ENCODE measurements at places on chromosomes 7 and 10. TPM values are rescaled to one million over a fixed set of nuclear protein-coding genes. Genes with fewer than 3 reads are reported as not detected.

The TAF5 gene
- total RNA-seq, result 2.4 TPM

The LRRC18 gene
- not detected for total RNA-seq

The CALHM3 gene
- total RNA-seq, result not detected

The HERPUD2 gene
- total RNA-seq, result 69.8 TPM

The DRGX gene
- total RNA-seq, result not detected

The HSPB1 gene
- total RNA-seq, result 3,584 TPM

The PRKG1 gene
- total RNA-seq, result 50.2 TPM

DNA sequence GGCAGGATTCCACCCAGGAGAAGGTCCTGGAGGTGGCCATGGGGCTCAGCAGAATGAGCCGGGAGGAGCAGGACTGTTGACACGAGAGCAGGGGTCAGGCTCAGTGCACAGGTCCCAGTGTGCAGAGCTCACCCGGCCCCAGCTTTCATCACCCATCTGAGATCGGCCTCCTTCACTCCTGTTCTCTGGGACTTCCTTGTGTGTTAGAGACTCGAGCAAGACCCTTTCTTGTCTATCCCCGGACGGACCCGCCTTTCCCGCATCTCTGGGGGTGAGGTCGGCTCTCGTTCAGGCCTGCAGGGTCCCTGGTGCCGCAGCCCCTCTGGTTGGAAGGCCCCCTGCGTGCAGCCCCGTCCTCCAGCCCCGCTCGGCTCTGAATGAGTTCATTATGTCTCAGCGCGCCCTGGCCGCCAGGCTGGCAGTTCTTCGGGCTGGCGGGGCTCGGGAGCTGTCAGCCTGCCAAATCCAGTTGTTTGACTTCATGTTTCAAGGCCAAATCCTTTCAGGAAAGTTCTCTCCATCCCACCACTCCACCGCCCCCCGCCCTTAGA lies 127.9 kb downstream of the LHPP start:
- no peak for DNase-seq
- no peaks in the 10 kb centered on the region for H3K36me3 ChIP-seq
- H3K27me3 ChIP-seq, result no peaks in the 10 kb centered on the region
- H3K4me3 ChIP-seq, result no peak overlapping the region
- H3K27ac ChIP-seq, result peak overlapping the region; percentile 72
- no peaks in the 10 kb centered on the region for H3K4me1 ChIP-seq

- no peaks in the 10 kb centered on the region for H3K27me3 ChIP-seq
- H3K4me3 ChIP-seq, result no peak overlapping the region
- no peak for DNase-seq
- H3K36me3 ChIP-seq, result no peaks in the 10 kb centered on the region
- no peak overlapping the region for H3K27ac ChIP-seq
Observed at GRCh38 chr7:123645516-123645915, 10.2 kb upstream of the LMOD2 start.

GRCh38 chr10:82643601-82644000 lies 768.6 kb downstream of the NRG3 start:
- no peak overlapping the region for H3K27ac ChIP-seq
- DNase-seq, result no peak
- no peaks in the 10 kb centered on the region for H3K36me3 ChIP-seq
- H3K27me3 ChIP-seq, result no peaks in the 10 kb centered on the region

GRCh38 chr10:102643336-102644065 lies 778 bp upstream of the TRIM8 start:
- peak; percentile 85 for DNase-seq
- peak overlapping the region; percentile 98 for H3K27ac ChIP-seq
- peaks cover 22% of the 10 kb centered on the region for H3K4me1 ChIP-seq
- H3K36me3 ChIP-seq, result no peaks in the 10 kb centered on the region

DNA sequence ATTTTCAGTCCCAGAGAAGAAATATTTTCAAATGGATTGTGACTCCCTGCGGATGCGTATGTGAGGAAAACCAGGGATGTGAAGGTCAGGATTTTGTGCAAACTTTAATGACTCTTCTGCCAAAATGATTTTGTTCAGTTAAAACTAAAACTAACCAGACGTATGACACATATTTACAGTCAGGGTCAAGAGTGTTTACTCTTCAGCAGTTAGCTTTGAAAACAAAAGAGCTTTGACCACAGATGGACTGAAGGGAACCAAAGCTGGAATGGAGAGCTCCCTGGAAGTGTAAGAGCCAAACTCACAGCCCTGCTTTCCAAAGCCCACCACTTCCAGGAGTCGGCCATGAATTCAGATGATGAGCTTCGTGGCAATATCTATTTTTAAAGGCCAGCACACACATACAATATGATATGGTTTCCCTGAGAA lies 15.5 kb downstream of the SVIL start:
- no peak overlapping the region for H3K4me3 ChIP-seq
- peak overlapping the region; percentile 79 for H3K27ac ChIP-seq
- no peaks in the 10 kb centered on the region for H3K36me3 ChIP-seq
- H3K27me3 ChIP-seq, result no peaks in the 10 kb centered on the region
- no peak for DNase-seq

- no peaks in the 10 kb centered on the region for H3K27me3 ChIP-seq
- H3K36me3 ChIP-seq, result peaks cover 30% of the 10 kb centered on the region
- DNase-seq, result no peak
- H3K4me3 ChIP-seq, result no peak overlapping the region
Observed at GRCh38 chr10:98404571-98405359, 10.2 kb downstream of the PYROXD2 start.

DNA sequence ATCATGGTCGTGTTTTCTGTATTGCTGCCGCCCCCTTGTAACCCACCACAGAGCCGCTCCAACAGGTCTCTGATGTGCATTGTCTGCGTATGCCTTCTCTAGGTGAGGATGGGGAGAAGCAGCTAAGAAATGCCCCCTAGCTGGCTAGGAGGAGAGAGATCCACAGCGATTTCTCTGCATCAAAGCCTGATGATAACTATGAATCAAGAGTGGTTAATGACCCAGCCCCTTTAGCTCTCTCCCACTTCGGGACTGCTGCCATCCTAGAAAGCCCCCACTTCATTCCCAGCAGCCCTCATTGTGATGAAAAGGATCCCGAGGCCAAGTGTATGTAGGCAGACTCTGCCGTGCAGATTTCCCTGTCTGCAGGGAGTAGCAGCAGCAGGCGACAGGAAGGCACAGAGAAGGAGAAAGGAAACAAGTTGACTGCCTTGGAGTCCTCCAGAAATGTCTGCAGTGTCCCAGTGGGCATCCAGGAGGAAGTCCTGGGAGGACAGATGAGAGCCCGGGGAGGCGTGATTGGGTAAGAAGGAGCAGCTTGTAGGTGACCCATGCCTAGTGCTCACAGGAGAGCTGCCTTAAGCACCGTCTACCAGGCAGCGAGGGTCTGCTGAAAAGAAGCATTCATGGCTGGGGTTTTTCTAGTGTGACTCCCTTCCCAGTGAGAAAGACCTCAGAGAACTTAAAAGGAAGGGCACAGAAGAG lies 2.9 kb downstream of the PLXNA4 start:
- H3K36me3 ChIP-seq, result no peaks in the 10 kb centered on the region
- peak overlapping the region; percentile 72 for H3K4me3 ChIP-seq
- DNase-seq, result no peak
- H3K27me3 ChIP-seq, result no peaks in the 10 kb centered on the region
- no peaks in the 10 kb centered on the region for H3K4me1 ChIP-seq

DNA sequence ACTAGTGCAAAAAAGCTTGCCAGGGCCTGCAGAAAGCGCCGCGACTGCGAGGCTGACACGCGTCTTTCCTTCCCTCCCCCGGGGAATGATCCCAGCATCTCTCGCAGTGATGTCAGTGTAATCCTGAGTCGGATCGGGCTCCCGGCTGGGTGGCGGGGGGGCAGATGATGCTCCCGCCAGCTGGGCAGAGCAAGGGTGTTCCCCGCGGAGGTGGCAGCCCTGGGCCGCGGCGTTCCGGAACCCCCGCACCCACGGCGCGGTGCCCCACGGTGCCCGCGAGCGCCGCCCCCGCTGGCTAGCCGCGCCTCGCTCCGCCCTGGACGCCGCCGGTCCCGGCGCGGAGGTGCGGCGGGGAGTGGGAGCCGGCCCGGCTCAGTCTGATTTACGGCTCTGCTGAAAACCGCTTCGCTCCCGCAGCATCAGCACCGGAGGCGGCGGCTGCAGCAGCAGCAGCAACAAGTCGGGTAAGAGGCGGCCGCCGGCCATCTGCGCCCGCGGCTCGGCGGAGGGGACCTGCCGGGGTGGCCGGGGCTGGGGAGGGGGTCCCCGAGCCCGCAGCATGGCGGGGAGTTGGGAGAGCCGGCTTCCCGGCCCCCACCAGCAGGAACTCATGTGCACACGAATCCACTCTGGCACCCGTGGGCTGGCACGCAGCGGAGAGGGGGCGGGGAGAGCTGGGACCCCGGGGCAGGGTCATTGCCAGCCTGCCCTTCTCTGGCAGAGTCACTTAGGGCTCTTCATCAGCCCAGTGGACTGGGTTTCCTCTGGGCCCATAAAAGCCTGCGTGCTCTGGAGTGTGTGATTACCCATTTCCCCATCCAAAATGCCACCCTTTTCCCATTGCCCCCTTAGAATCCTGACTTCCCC lies at the start of gene ZNF365:
TSS of gene ZNF365 (plus strand) at position 375 of the 867 bp plus-strand sequence. CDS start 1,825 bp downstream, outside the sequence.
- no peaks in the 10 kb centered on the region for H3K27me3 ChIP-seq
- peak within 1 kb of the TSS; percentile 70 for H3K27ac ChIP-seq
- H3K4me3 ChIP-seq, result peak within 1 kb of the TSS; percentile 55
- H3K4me1 ChIP-seq, result peaks cover 4% of the 10 kb centered on the region

- no peaks in the 10 kb centered on the region for H3K36me3 ChIP-seq
- no peak overlapping the region for H3K27ac ChIP-seq
Observed at GRCh38 chr7:107661081-107661864, 645 bp downstream of the SLC26A4 start.

DNA sequence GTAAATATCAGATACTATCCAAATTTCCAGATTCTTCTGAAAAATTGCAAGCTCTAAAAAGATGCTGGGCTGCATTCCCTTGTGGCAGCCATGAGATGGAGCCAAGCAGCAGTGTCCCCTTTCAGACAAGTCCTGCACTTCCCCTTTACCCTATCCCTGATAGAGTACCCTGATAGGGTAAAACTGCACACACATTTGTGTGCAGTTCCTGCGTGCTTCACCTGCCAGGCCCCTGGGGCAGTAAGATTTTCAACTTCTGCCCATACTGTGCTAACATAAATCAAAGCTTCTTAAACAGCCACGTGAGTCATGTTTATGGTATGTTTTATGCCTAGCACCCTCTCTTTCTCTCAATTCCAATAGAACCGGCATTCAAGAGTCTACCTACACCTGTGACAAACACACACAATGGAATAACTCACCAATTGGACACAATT lies 52.2 kb downstream of the IFIT5 start:
- no peaks in the 10 kb centered on the region for H3K4me1 ChIP-seq
- no peak for DNase-seq
- no peaks in the 10 kb centered on the region for H3K36me3 ChIP-seq
- no peak overlapping the region for H3K27ac ChIP-seq
- no peak overlapping the region for H3K4me3 ChIP-seq
- H3K27me3 ChIP-seq, result no peaks in the 10 kb centered on the region

- H3K4me3 ChIP-seq, result no peak overlapping the region
- no peaks in the 10 kb centered on the region for H3K36me3 ChIP-seq
- H3K27ac ChIP-seq, result no peak overlapping the region
- no peaks in the 10 kb centered on the region for H3K27me3 ChIP-seq
- H3K4me1 ChIP-seq, result no peaks in the 10 kb centered on the region
- no peak for DNase-seq
Observed at GRCh38 chr7:28807396-28807994, 150.6 kb downstream of the TRIL start.

- peak overlapping the region; percentile 19 for H3K27ac ChIP-seq
- H3K4me3 ChIP-seq, result no peak overlapping the region
- no peak for DNase-seq
- no peaks in the 10 kb centered on the region for H3K27me3 ChIP-seq
- H3K4me1 ChIP-seq, result no peaks in the 10 kb centered on the region
- peaks cover 3% of the 10 kb centered on the region for H3K36me3 ChIP-seq
Observed at GRCh38 chr7:139695588-139695987, 82.2 kb downstream of the HIPK2 start.

DNA sequence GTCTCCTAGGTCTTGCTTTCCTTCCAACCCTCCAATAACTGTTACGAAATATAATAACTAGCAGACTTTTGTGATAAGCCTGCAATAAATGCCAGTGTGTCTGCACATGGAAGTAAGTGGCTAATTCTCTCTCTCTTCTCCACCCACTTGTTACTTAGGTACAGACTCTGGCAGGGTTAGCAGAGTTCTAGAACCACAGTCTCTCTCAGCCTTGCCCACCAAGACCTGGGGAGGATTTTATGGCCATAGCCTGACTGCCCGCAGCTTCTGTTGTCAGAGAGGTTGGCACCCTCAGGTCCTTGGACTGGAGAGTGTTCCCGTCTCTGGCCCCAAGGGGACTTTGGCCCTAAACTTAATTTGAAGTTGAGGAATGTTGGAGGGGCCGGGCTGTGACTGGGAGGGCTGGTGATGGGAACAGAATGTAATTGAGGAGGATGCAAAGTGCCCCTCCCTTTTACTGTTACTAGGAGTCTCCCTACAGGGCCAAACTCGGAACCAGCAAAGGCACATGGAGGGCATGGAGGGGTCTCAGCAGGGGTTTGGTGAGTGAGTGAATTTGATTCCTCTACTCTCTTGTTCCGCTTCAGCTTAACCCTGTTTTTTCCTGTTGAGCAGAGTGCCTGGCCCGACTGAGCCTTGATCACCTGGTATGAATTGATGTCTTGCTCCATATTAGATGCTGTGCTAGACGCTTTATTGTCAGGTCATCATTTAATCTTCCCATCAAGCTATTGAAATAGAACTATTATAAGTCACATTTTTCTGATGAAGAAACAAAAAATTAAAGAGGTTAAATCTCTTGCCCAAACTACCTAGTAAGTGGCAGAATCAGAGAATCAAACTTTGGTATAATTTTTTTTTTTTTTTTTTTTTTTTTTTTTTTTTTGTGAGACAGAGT lies 37.0 kb upstream of the LCOR start:
- H3K4me3 ChIP-seq, result no peak overlapping the region
- no peaks in the 10 kb centered on the region for H3K4me1 ChIP-seq
- H3K36me3 ChIP-seq, result no peaks in the 10 kb centered on the region
- no peak for DNase-seq
- H3K27ac ChIP-seq, result no peak overlapping the region
- H3K27me3 ChIP-seq, result no peaks in the 10 kb centered on the region

GRCh38 chr10:29635711-29636144 lies 957 bp upstream of the SVIL start:
- DNase-seq, result no peak
- H3K4me3 ChIP-seq, result no peak overlapping the region
- peak overlapping the region; percentile 86 for H3K27ac ChIP-seq
- H3K4me1 ChIP-seq, result peaks cover 37% of the 10 kb centered on the region
- H3K36me3 ChIP-seq, result peaks cover 14% of the 10 kb centered on the region

GRCh38 chr10:83343676-83344075 lies 795.6 kb upstream of the GHITM start:
- H3K4me1 ChIP-seq, result no peaks in the 10 kb centered on the region
- H3K27ac ChIP-seq, result no peak overlapping the region
- H3K27me3 ChIP-seq, result no peaks in the 10 kb centered on the region
- no peak for DNase-seq

All from ascending aorta (tissue), 2 donors.